ENCODE measurements at places on chromosomes 13 and 19.

DNA sequence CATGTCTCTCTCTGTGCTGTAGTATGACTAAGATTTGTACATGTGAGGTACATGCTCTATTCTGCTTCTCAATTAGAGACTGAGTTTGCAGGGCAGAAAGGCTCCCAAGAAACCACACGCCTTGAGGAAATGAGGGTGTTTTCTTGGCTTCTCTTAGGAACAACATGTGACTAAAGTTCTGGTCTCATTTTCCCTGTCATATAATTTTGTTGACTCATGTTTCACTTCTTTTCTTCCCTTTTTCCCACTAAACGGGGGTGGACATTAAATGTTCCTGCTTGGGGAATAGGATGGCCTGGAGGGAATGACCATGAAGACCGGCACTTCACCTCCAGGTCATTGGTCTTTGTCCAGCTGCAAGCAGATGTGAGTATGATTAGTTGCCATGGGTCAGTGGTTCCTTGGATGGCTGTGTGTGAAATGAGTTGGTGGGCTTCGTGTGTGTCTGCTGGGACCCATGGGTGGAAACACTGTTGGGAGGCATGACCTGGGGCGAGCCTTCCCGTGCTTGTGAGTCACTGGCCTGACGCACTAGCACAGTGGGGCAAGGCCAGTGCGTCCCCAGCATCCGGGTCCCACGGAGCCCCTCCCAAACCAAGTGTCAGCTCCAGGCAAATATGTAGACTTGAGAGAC is 56.6 kb downstream of the COL4A1 start:
- DNase-seq: no peak

DNA sequence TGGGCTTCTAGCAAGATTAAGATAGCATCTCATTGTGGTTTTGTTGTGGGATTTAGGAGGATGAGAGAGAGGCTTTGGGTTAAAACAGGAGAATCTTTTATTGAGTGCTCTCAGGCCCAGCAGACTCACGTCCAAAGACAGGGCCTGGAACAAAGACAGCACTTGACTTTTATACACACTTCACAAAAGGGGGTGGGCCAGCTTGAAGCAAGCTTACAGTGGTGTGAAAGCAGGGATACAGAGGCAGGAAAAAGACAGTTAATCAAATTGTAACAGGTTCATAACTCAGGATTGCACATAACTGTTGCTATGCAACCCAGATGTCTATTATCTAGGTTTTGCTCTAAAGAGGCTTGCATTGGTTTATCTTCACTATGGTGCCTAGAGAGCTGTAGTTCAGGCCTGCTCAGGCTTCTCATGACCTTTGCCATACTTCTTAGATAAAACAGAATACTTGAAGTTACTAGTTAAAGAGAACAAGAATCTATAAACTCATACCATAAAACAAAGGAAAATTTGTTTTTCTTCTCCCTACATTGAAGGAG is 42.2 kb upstream of the CEACAM21 start:
- DNase-seq: no peak

DNA sequence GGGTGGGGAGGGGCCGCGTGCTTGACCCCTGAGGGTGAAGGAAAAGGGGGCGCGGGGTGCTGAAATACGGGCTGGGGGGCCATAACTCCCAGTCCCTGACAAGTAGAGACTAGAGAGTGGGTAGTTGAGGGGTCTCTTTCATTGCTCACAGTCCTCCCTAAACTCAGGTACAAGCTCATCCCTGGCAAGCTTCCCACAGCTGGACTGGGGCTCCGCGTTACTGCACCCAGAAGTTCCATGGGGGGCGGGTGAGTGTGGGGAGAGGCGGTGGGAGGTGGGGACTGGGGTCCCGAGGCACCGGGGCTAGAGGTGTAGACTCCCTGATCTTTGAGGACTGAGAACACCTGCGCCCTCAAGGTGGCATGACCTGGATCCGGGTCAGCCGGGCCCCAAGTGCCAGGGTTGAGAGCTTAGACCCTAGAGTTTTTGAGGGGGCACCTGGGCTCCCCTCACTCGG is 1.3 kb downstream of the ETV2 start:
- no peak for DNase-seq

GRCh38 chr19:35565016-35565856 is 1.8 kb upstream of the ATP4A start:
- DNase-seq: no peak

DNA sequence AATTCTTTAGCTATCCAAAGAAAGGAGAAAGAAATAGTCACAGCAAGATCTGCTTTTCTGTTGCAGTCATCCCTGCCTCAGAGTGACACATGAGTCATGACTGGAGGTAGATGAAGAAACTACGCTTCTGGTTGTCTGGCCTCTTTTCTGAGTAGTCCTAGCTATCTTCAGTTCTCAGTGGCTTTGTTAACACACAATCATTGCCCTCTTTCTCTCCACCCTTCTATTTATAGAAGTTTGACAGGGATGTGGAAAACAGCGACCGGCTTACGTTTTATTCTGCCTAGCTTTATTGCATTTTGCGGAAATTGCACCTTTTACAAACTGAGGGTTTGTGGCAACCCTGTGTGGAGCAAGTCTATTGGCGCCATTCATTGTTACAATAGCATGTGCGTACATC is 26.7 kb downstream of the SPATA13 start:
- DNase-seq: no peak

GRCh38 chr13:72889495-72889894 is 107.6 kb downstream of the PIBF1 start:
- DNase-seq: no peak

DNA sequence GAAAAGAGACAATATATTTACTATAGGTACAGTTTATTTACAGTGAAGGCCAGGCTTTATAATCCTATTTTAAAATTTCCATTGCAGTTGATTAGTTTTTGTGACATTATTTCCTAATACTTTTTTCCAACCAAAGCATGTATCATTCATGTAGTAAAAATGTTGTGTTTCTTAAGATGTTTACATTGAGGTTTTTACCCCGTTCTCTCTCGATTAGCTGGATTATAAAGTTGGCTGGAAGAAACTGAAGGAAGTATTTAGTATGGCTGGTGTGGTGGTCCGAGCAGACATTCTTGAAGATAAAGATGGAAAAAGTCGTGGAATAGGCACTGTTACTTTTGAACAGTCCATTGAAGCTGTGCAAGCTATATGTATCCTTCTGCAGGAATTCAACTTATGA is 21.2 kb downstream of the HNRNPM start:
- no peak for DNase-seq

DNA sequence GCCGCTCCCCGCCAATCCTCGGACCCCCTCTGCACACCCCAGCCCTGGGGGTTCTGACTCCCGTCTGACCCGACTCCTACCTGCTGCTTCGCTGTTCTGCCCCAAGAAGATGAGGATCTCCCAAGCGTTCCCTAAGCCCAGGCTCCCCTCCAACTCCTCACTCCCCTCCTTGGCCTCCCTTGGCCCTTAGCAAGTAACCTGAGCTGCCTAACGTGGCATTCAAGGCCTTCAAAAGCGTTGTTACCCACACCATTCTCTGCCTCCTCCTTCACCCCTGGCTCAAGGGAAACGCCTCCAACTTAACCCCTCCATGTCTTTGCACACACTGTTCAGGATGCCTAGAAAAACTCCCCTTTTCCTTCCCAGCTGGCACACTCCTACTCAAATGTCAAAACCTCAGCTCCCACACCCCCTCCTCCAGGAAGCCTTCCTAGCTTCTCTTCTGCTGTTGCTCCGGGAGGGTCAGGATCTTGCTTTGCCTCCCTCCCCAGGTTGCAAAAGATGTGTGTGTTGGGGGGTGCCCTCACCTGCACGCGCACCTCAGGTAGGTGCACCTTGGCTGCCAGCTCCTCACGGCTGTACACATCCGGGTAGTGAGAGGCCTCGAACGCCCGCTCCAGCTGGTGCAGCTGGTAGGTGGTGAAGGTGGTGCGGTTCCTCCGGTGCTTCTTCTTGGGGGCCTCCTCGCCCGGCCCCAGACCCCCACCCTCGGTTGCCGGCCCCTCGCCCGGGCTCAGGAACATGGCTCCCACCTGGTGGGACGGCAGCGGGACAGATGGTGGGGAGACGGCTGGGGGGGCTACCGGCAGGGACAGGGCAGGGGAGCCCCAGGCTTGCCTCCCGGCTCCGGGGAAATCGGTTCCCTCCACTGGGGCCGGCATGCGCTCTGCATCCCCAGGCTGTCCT is 775 bp downstream of the RAX2 start:
- DNase-seq: no peak

- DNase-seq: no peak
These were observed 2.8 kb upstream of the MICU2 start for GRCh38 chr13:21606796-21607195.

- DNase-seq: no peak
These were observed 84.0 kb downstream of the SUCLA2 start for GRCh38 chr13:47917022-47917574.

DNA sequence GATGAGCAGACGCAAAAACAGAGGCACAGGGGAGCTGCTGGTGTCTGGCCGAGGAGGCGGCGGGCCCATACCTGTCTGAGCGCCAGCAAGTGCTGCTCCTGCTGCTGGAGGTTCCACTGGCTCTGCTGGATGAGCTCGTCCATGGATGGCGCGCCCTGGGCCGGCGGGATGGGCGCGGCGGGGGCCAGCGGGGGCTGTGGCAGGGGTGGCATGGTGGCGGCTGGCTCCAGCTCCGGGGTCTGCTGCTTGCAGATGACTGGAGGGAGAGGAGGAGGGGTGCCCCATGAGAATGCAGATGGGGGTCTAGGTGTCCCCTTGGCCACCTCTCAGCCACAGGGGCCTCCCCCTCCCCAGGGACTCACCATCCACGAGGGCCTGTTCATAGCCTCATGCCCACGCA is 6.9 kb downstream of the CHERP start:
- no peak for DNase-seq

DNA sequence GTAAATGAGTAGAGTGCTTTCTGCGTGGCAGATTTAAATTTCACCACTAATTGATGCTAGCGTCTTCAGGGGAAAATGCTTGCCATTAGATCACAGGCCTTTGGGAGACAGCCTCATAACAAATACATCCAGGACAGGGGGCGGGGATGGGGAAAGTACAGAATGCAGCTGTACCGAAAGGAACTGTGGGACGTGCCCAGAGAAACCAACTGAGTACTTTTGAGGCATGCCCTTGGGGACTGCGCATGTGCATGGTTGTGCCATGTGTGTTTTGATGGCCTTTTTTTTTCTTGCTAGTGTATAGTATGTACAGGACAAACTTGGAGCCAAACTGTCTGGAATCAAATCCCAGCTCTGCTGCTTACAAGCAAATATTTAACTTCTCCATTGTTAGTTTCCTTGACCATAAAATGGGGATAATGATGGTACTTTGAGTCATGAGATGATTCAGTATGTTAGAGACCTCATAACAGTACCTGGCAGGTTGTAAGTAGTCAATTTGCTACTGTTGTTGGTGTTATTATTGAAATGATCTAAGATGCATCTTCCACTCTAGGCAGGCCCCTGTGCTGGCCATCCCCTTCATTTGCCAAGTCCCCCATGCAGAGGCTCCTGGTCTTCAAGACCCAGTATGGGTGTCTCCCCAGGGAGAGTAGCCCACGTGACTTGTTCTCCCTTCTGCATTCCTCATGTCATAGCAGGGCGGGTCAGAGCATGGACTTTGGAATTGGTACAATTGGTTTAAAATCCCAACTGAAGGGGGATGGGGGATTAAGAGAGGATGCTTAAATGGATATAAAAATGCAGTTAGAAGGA is 68.3 kb upstream of the NPAS1 start:
- peak; percentile 23 for DNase-seq

- DNase-seq: peak; percentile 8
These were observed 79.8 kb upstream of the FLT1 start for GRCh38 chr13:28574617-28575142.

- DNase-seq: no peak
These were observed 9.4 kb upstream of the SPIB start for GRCh38 chr19:50409347-50409746.

DNA sequence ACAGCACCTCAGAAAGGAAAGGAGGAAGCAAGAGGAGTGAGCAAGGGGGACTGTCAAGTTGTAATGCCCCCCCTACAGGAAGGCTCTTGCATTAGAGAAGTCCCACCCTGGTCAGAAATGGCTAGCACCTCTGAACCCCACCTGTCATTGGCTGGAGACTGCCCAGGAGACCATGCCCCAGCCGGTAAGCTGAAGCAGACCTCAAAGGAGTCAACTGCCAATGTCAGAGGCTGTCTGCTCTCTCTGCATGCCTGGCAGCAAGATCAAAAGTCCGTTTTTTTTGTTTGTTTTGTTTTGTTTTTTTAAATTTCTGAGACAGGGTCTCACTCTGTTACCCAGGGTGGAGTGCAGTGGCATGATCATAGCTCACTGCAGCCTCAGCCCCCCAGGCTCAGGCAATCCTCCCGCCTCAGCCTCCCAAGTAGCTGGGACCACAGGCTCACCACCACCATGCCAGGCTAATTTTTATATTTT is 8.1 kb upstream of the BCL3 start:
- no peak for DNase-seq

DNA sequence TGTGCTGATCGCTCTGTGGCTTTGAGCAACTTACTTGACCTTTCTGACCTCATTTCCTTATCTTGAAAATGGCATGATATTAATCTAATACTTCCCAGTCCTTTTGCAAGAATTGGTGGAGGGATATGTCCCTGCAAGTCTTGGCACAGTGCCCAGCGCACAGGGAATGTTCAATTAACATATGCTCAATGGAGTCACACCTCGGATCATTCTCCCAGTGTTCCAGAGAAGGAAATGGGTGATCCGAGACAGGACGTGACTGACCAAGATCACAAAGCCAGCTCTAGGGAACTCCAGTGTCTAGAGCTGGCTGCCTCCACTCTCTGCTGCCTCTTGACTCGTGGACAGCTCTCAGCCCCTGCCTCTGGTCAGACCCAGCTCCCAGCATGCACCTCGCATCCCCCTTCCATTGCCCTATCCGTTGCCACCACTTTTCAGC is 3.6 kb downstream of the CDC42EP5 start:
- DNase-seq: no peak

GRCh38 chr13:41312176-41312500 is 1.1 kb downstream of the NAA16 start:
- no peak for DNase-seq

GRCh38 chr19:47511128-47511517 is 3.7 kb downstream of the NAPA start:
- DNase-seq: no peak

DNA sequence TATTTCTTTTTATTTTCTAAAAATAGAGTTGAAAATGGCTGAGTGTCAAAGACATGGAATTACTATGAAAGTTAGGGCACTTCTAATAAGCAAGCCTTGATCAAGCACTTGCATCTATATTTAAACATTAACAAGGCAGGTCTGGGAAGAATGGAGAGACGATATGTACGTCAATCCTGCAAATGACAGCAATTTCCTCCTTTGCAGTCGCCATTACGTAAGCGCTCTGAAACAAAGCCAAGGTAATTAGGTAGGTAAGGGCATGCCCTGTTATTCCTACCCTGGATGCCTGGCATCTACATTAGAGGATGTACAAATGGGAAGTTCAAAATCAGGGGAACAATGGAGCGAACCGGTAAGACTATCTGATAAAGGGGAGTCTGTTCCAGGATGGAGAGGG is 664.0 kb upstream of the ARGLU1 start:
- no peak for DNase-seq

- no peak for DNase-seq
These were observed 154.2 kb downstream of the LHFPL6 start for GRCh38 chr13:39448834-39449233.

- no peak for DNase-seq
These were observed 20.6 kb downstream of the PCDH8 start for GRCh38 chr13:52827839-52828238.

All from activated CD4-positive, alpha-beta T cell treated with anti-CD3 and anti-CD28 coated beads for 4 hours (primary cell).